ENCODE measurements at places on chromosomes 4 and X.

- DNase-seq, result no peak
Measured at GRCh38 chr4:19227701-19228100, 1024.0 kb upstream of the SLIT2 start.

DNA sequence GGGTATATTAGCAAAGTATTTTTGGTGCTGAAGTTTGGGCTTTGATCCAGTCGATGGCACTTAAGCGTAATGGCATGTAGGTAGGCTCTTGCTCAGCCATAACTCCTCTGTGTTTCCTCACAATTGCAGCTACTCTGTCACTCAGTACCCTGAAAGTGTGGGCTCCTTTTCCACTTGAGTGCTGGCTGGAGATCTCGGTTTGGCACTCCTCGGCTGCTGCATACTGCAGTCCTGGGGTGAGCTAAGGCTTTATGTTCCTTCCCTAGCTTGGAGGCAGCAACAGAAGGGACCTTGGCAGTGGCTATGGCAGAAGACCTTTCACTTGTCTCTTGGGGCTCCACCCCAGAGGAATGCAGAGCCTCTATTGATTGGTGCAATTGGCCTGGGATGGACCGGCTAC, 106.7 kb upstream of the GRXCR1 start:
- no peak for DNase-seq

DNA sequence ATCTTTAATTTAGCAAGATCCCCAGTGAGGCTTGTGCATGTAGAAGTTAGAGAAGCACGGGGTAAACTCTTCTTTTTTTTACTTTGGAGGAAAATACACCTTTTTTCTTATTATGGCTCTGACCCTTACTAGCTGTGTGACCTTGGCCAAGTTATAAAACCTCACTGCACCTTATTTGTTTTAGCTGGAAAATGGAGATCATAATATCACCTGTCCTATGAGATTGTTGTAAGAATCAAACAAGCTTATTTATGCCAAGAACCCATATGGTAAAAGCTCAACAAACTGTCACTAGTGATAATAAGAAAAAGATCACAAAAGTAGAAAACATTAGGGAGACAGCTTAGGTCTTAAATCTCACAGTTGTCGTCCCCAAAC, 126.6 kb downstream of the PTTG2 start:
- no peak for DNase-seq

GRCh38 chr4:21077967-21078366, 377.7 kb downstream of the PACRGL start:
- no peak for DNase-seq

DNA sequence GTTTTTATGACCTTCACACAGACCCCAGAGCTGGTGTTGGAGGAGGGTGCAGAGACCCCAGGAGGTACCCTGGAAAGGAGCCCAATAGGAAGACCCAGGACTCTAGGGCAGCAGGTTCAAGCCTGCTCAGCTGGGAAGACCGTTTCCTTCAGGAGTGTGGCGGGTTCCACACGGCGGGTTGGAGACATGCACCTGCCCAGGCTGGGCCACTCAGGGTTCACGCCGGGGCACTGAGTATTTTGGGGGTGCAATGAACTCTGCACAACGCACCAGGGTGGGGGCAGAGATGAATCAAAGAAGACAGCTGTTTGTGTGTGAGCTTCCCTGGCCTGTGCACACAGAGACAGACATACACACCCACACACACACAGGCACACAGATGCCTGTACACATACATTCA, 52.5 kb upstream of the PPP2R3B start:
- DNase-seq, result no peak

- no peak for DNase-seq
Measured at GRCh38 chr4:73816814-73817213, 19.7 kb upstream of the CXCL6 start.

DNA sequence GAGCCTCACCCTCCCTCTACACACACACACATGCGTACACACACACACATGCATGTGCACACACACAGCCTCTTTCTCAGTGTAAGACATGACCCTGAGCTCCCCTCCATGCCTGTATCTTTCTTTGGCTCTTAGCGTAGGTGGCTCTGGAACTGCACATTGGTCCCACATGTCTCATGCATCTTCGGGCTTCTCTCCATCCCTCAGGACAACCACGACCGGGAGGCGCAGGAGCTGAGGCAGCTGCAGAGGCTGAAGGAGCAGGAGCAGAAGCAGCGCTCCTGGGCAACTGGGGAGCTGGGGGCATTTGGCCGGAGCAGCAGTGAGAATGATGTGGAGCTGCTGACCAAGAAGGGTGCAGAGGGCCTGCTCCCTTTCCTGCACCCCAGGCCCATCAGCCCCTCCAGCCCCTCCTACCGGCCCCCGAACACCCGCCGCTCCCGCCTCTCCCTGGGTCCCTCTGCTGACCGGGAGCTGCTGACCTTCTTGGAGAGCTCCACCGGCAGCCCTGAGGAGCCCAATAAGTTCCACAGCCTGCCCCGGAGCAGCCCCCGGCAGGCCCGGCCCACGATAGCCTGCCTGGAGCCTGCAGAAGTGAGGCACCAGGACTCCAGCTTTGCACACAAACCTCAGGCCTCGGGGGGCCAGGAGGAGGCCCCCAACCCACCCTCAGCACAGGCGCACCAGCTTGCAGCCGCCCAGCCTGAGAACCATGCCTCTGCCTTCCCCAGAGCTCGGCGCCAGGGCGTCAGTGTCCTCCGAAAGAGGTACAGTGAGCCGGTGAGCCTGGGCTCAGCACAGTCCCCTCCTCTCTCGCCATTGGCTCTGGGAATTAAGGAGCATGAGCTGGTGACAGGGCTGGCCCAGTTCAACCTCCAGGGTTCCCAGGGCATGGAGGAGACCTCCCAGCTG, 38.6 kb downstream of the FHDC1 start:
- DNase-seq, result no peak

DNA sequence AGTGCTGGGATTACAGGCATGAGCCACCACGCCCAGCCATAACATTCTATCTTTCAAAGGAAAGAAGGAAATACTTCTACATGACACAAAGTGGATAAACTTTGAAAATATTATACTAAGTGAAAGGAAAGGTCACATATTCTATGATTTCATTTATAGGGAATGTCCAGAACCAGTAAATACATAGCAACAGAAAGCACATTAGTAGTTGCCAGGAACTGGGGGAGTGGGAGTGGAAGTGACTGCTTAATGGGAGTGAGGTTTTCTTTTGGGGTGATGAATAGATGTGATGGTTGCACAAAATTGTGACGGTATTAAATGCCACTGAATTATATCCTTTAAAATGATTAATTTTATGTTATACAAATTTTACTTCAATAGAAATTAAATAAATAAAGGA, 95.7 kb upstream of the IL15 start:
- DNase-seq, result no peak

All from stimulated activated CD8-positive, alpha-beta memory T cell treated with anti-CD3 and anti-CD28 coated beads, Interleukin-4, amount 100 ng/mL, for 1 hour (primary cell).